ENCODE measurements at places on chromosomes 7 and 10. TPM values are rescaled to one million over a fixed set of nuclear protein-coding genes. Genes with fewer than 3 reads are reported as not detected.

GRCh38 chr10:15084502-15084922, 4.1 kb downstream of the ACBD7 start:
- DNase-seq, result no peak

- no peak for DNase-seq
Measured at GRCh38 chr10:61869774-61870525, 31.5 kb upstream of the ARID5B start.

DNA sequence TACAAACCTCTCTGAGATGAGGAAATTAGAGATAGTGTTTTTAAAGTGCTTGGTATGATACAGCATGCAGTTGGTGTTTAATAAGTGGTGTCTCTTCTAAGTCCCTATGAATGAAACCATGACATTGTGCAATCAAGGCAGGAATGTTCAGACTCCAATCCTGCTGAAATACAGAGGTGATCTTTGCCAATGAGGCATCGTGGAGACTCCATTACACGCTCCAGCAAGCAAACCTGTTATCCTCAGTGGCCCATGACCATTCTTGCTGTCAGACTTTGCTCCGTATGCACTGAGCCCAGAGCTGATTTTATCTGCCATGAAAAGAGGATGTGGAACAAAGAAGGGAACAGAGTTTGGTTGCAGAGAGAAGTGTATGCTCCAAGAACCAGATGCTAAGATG, 47.3 kb downstream of the CDHR3 start:
- DNase-seq, result no peak

Gene POU6F2
- not detected for total RNA-seq

DNA sequence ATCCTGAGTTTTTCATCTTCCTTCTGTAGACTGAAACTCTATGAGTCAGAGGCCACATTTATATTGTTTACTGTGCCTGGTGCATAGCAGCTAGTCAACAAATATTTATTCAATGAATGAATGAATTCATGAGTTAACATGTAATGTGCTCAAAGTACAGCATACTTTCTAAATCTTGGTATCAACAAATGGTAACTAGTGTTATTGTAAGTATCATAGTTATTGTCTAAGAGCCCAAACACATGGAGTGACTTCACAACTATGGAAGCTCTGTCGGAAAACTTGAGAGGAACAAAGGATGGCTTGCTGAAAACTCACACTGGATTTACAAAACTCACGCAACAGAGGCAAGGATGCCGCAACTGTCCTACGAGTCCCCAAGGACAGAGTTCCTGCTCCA, 35.9 kb downstream of the DENND2A start:
- peak; percentile 35 for DNase-seq

- no peak for DNase-seq
Measured at GRCh38 chr10:132385721-132386418, 11.1 kb upstream of the PWWP2B start.

DNA sequence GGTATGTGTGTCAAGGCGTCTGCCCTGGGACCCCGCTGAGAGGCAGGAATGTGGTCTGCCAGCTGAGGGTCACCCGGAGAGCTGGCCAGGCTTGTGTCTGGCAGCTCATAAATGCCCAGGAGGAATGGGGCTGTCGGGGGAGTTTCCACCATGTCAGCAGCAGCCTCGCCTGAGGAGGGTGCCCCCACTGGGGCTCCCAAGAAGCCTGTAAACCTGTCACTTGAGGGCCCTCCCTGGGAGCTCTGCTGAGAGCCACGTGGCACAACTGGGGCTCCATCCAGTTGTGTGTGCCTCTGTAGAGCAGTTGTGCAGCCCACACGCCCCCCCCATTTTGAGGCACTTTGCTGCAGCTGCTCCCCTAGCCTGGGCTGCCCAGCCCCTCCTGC, 70.6 kb downstream of the NEURL1 start:
- DNase-seq, result no peak

Gene XRCC2
- 10.3 TPM for total RNA-seq

Gene MAGI2
- total RNA-seq, result 5.4 TPM

DNA sequence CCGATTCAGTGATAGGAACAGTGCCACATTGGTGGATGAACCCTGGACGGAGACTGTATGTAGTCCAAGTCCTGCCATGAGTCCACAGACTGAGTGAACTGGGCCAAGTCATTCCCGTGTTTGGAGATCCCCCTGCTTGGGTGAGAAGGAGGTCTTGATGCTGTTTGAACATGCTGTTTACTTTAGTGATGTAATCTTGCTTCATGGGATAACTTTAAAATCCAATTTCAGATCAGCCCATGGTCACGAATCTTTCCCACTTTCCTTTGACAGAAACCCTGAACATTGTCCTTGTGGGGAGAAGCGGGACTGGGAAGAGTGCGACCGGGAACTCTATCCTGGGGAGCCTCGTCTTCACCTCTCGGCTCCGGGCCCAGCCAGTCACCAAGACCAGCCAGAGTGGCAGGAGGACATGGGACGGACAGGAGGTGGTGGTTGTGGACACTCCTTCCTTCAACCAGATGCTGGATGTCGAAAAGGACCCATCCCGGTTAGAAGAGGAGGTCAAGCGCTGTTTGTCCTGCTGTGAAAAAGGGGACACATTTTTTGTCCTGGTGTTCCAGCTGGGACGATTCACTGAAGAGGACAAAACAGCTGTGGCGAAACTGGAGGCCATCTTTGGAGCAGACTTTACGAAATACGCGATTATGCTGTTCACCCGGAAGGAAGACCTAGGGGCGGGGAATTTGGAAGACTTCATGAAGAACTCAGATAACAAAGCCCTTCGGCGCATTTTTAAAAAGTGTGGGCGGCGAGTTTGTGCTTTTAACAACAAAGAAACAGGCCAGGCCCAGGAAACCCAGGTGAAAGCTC, 26.6 kb downstream of the GIMAP8 start:
- no peak for DNase-seq
